ENCODE measurements at places on chromosomes 6 and 20. TPM values are rescaled to one million over a fixed set of nuclear protein-coding genes. Genes with fewer than 3 reads are reported as not detected.

Gene IP6K3
- 0.16 TPM for total RNA-seq

Gene TAGAP
- total RNA-seq: 0.32 TPM

Gene HEY2
- total RNA-seq: 11.7 TPM

Gene LY6G6C
- total RNA-seq: 1.4 TPM

Gene PNLDC1
- 0.33 TPM for total RNA-seq

Gene PRDM13
- total RNA-seq: not detected

Gene TINAG
- total RNA-seq: not detected

Gene MMP24
- 0.99 TPM for total RNA-seq

Gene JAG1
- 74.1 TPM for total RNA-seq

Gene TOX2
- 0.94 TPM for total RNA-seq

Gene RSPO4
- 8.9 TPM for total RNA-seq

Gene DLK2
- total RNA-seq: 4.7 TPM

Gene MTO1
- total RNA-seq: 21.6 TPM

Gene FAXC
- total RNA-seq: 13.9 TPM

Gene PCMT1
- total RNA-seq: 44.4 TPM

Gene CCN5
- total RNA-seq: not detected

Gene ANKEF1
- 4.8 TPM for total RNA-seq

Gene PERP
- 55.6 TPM for total RNA-seq

Gene MUC22
- not detected for total RNA-seq

Gene PI3
- total RNA-seq: not detected

Gene SYTL3
- total RNA-seq: 6.1 TPM

Gene BPIFB4
- total RNA-seq: not detected

Gene CPNE1
- 246 TPM for total RNA-seq

Gene DLL1
- 3.6 TPM for total RNA-seq

Gene ADGRF4
- 1.3 TPM for total RNA-seq

Gene AHI1
- 41.6 TPM for total RNA-seq

Gene BPIFA1
- total RNA-seq: not detected

Gene ISM1
- total RNA-seq: 5.0 TPM

Gene ZBP1
- total RNA-seq: not detected

Gene IPCEF1
- total RNA-seq: 1.5 TPM

Gene RSPH4A
- 0.78 TPM for total RNA-seq

Gene PPP1R14C
- 0.38 TPM for total RNA-seq

Gene RAB22A
- 21.2 TPM for total RNA-seq

Gene EYA4
- 21.4 TPM for total RNA-seq

Gene SLC44A4
- 0.66 TPM for total RNA-seq

Gene COL11A2
- 14.2 TPM for total RNA-seq

Gene CRISP2
- not detected for total RNA-seq

Gene RPS6KA2
- 12.0 TPM for total RNA-seq

Gene PPP1R16B
- not detected for total RNA-seq

Gene GDAP1L1
- total RNA-seq: 0.40 TPM

Gene PRRT1
- total RNA-seq: 4.5 TPM

Gene ETV7
- 0.45 TPM for total RNA-seq

Gene CTCFL
- total RNA-seq: 0.33 TPM

Gene C20orf144
- 0.09 TPM for total RNA-seq

Gene PAX1
- not detected for total RNA-seq

Gene NHLRC1
- total RNA-seq: 1.2 TPM

Gene DOK5
- total RNA-seq: 3.7 TPM

Gene SEL1L2
- total RNA-seq: not detected

Gene SCUBE3
- 51.9 TPM for total RNA-seq

Data from mesothelial cell of epicardium (in vitro differentiated cells).